ENCODE measurements at places on chromosomes 5 and 9.

DNA sequence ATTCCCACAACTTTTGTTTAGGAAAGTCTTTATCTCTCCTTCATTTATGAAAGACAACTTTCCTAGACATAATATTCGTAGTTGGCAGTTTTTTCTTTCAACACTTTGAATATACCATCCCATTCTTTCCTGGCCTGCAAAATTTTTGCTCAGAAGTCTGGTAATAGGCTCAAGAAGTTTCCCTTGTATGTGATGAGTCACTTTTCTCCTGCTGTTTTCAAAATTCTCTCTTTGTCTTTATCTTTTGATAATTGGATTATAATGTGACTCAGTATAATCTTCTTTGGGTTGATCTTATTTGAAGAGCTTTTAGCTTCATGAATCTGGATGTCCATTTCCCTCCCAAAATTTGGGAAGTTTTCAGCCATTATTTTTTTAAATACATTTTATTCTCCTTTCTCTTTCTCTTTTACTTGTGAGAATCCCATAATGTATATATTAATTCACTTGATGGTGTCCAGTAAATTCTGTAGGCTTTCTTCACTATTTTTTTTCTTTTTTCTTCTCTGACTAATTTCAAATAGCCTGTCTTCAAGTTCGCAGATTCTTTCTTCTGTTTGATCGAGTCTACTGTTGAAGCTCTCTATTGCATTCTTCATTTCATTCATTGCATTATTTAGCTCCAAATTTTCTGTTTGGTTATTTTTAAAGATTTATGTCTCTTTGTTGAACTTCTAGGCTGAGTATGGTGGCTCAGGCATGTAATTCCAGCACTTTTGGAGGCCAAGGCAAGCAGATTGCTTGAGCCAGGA is 37.3 kb upstream of the CKS2 start:
- ATAC-seq, result no peak

- no peak for ATAC-seq
Observed at GRCh38 chr5:62289813-62290212, 16.2 kb upstream of the KIF2A start.

DNA sequence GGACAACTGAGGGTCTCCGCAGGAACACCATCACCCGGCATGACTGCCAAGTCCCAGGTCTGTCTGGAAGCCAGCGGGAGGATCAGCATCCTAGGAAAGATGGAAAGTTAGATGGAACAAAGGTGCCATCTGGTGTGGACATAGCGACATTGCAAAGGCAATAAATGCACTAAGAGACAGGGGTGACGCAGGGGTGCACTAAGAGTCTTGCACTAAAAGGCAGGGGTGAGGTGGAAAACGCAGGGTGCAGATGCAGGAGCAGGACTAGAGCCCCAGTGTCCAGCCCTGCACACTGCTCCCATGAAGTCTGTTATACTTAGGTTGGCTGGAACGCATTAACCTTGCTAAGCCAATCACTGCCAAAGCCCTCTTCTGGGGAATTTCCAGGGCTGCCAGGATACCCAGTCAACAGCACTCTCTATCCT is 15.5 kb downstream of the ATOX1 start:
- no peak for ATAC-seq

DNA sequence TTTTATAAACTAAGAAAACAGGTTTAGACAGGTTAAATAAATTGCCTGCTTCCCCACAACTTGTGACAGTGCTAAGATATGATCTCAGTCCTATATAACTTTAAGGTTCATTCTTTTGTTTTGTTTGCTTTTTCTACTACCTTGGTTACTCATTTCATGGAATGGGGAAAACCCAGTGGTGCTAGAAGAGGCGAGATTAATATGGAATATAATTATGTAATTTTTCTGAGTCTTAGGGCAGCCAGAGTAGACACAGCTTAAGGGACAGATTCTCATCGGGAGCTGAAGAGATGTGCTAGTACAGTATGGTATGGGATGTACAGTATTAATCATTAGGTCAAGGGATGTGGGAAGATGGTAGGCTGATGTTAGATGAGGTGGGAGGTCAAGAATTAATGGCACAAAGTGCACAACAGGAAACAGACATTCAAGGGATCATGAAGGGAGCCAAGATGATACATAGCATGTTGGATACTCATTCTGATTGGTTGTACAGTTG is 6.2 kb downstream of the TRIM32 start:
- no peak for ATAC-seq

- ATAC-seq, result no peak
Observed at GRCh38 chr9:98312365-98312764, 56.9 kb upstream of the TBC1D2 start.
